ENCODE measurements at places on chromosomes 4 and X.

DNA sequence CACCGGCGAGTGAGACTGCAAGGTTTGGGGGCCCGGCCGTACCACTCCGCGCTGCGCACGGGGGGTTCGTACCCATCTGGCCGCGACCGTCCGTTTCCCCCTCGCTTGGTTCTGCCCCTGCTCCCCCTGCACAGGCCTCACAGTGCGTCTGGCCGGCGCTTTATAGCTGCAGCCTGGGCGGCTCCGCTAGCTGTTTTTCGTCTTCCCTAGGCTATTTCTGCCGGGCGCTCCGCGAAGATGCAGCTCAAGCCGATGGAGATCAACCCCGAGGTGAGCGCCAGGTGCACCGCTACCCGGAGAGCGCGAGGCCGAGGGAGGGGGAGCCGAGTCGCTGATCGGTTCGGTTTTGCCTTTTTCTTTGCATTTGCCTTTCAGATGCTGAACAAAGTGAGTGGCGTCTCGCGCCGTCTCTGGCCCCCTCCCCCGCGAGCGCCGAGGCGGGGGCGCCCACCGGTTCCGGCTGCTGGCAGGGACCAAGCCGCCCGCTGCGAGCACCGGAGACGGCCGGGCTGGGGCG is at the start of gene UCHL1:
Gene UCHL1, plus strand, starts transcription at position 189 of the 517 bp plus-strand sequence. Its CDS starts 49 bp downstream, at position 238.
- no peak for DNase-seq

- no peak for DNase-seq
These were observed 79.3 kb downstream of the REPS2 start for GRCh38 chrX:17025621-17026302.

DNA sequence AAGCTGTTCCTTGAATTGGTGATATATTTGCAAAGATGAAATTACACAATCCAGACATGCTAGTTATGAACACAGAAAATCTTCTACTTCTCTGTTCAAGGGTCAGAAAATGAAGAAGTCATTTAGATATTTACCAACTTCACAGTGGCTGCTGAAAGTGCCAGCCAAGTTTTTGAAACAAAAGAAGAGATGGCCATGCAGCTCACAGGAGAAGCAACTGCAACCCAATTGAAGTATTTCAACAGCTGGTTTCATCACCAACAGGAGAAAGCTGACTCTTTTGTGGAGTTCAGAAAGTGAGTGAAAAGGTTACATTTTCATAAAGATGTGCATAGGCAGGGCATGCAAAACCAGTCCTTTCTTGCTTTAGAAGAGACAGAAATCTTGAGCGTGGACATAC is 70.1 kb upstream of the LSM6 start:
- DNase-seq, result no peak

GRCh38 chr4:23485801-23486200 is 404.0 kb downstream of the PPARGC1A start:
- no peak for DNase-seq

DNA sequence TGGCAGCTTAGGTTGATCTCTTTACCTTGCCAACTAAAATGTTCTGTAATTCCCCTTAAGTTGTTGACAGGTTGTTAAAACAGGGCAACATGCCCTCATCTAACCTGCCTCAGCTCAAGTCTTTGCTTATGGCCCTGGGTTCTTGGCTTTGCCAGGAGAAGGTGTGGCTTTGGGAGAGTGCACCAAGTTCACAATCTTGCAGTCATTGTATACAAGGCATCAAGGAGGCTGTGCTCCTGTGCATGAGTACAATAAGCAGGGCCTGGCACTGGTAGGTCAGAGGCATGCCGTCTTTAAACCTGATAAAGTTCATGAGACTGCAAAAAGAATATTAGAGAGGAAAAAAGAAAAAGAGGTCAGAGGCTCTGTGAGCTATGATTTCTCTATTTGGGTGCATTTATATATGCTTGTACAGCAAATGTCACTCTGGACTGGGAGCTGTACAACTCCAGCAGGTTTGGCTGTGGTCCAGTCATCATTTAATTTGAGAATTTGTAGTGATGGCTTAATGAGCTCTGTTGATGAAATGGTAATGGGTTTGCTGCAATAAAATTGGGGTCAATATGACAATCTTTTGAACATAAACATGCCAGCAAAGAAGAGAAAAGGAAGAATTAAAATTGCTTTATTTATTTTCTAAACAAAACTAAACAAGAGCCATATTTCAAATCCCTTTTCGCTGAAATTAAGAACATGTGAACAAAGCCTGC is 30.3 kb downstream of the AREG start:
- no peak for DNase-seq

- DNase-seq, result no peak
These were observed 9.3 kb downstream of the MXD4 start for GRCh38 chr4:2252530-2253091.

- DNase-seq, result no peak
These were observed 51.3 kb upstream of the ATXN3L start for GRCh38 chrX:13371186-13371585.
